Activated T-cell treated with anti-CD3 and anti-CD28 coated beads, Interleukin-2, amount 50 U/mL, for 72 hours (primary cell): ENCODE measurements at places on chromosomes 2 and 18. TPM values are rescaled to one million over a fixed set of nuclear protein-coding genes. Genes with fewer than 3 reads are reported as not detected.

DNA sequence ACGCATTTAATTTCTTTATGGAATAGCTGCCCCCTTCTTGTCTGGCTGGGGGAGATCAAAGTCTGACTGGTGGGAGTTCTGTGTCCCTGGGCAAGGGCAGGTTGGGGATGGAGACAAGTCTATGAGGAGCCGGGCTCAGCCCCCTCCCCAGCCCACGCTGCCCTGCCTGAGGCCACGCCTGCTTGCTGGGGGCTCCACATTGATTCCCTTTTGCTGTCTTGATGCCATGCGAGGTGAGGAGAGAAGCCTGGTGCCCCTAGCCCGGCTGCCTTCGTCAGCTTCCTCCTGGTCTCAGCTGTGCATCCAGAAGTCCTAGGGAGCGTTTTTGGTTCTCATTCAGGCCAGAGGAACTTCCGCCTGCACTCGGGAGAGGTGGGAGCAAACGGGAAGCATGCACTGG, 247.9 kb downstream of the NDUFA10 start:
- peaks cover 6% of the 10 kb centered on the region for H3K27me3 ChIP-seq
- no peak for DNase-seq
- no peaks in the 10 kb centered on the region for H3K36me3 ChIP-seq

DNA sequence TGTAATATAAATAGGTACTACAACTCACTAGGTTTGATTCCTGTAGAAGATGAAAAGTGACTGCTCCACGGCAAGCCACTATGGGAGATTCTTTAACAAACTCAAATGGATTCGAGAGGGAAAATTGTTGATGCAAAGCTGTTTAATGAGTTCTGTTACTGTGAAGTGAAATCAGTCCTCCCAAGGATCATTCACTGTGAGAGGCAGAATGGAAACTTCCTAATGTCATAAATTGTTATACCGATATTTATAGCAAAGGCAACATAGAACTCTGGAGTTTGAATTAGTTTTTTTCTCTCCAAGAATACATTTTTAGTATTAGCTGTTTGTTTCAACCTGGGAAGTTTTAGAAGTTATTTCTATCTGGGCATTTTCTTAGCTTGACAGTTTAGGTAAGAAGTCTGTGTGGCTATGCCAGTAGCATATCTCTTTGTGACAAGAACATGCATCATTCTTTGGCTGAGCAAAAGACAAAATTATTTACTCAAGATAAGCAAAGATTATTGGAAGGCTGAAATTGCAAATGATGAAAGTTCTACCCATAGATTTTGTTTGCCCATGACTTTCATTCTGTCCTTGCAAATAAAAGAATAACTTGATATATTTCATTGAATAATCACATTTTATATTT, 979.7 kb downstream of the DPP10 start:
- peaks cover 2% of the 10 kb centered on the region for H3K36me3 ChIP-seq
- no peak overlapping the region for H3K4me3 ChIP-seq
- H3K27ac ChIP-seq, result no peak overlapping the region
- DNase-seq, result no peak
- no peaks in the 10 kb centered on the region for H3K4me1 ChIP-seq
- no peaks in the 10 kb centered on the region for H3K27me3 ChIP-seq

- H3K27me3 ChIP-seq, result no peaks in the 10 kb centered on the region
- peak overlapping the region; percentile 62 for H3K4me3 ChIP-seq
- no peaks in the 10 kb centered on the region for H3K36me3 ChIP-seq
- DNase-seq, result peak; percentile 83
Measured at GRCh38 chr2:172461591-172462372, 34.4 kb downstream of the ITGA6 start.

The MOCOS gene
- 0.22 TPM for total RNA-seq

The RANBP2 gene
- 58.8 TPM for total RNA-seq

DNA sequence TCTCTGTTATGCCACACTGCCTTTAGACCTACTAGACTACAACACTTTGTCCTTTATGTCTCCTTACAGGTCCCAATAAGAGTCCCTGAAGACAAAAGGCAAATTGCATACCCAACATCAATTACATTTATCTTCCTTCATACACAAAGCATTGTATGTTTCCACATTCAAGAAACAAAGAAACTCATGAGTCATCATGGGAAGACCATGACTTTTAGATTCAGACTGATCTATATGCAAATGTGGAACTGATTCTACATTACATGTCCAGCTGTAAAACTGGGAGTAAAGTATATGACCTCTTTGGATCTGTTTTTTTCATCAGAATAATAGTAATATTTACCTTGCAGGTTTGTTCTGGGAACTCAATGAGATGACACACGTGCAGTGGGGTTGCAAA, 25.2 kb upstream of the HNMT start:
- no peaks in the 10 kb centered on the region for H3K27me3 ChIP-seq
- H3K36me3 ChIP-seq, result no peaks in the 10 kb centered on the region
- no peak overlapping the region for H3K27ac ChIP-seq
- no peak overlapping the region for H3K4me3 ChIP-seq

The EPG5 gene
- total RNA-seq, result 22.2 TPM

- no peaks in the 10 kb centered on the region for H3K36me3 ChIP-seq
- no peaks in the 10 kb centered on the region for H3K4me1 ChIP-seq
- no peaks in the 10 kb centered on the region for H3K27me3 ChIP-seq
- no peak overlapping the region for H3K27ac ChIP-seq
- no peak overlapping the region for H3K4me3 ChIP-seq
- no peak for DNase-seq
Measured at GRCh38 chr18:62660691-62661090, 54.6 kb upstream of the PHLPP1 start.

GRCh38 chr18:56615738-56616520, 22.5 kb downstream of the TXNL1 start:
- H3K27me3 ChIP-seq, result no peaks in the 10 kb centered on the region
- peaks cover 39% of the 10 kb centered on the region for H3K36me3 ChIP-seq
- no peak for DNase-seq
- H3K4me3 ChIP-seq, result no peak overlapping the region
- H3K27ac ChIP-seq, result peak overlapping the region; percentile 38

- H3K4me3 ChIP-seq, result no peak overlapping the region
- H3K36me3 ChIP-seq, result peaks cover 2% of the 10 kb centered on the region
- peaks cover 7% of the 10 kb centered on the region for H3K27me3 ChIP-seq
- no peak overlapping the region for H3K27ac ChIP-seq
- DNase-seq, result no peak
Measured at GRCh38 chr2:226399006-226399405, 400.6 kb downstream of the IRS1 start.

DNA sequence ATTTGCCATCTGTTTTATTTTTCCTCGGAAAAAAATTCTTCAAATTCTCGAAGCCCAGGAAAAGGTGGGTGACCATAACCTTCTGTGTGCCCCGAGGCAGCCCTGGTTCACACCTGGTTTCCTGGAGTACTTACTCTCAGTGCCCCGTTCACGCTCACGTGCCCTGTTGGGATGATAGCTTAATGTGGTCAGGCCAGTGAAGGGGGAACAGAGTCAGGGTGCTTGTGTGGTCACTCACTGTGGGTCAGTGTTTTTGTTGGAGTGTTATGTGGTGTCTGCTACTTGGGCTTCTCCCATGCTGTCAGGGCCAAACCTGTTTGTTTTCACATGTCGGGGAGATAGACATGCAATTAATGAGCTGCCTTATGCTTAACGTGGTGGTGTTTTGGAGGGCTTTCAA, 78.1 kb downstream of the MAP4K4 start:
- no peaks in the 10 kb centered on the region for H3K36me3 ChIP-seq
- peaks cover 88% of the 10 kb centered on the region for H3K4me1 ChIP-seq
- H3K27ac ChIP-seq, result no peak overlapping the region
- no peak for DNase-seq

The ASB18 gene
- total RNA-seq, result not detected

DNA sequence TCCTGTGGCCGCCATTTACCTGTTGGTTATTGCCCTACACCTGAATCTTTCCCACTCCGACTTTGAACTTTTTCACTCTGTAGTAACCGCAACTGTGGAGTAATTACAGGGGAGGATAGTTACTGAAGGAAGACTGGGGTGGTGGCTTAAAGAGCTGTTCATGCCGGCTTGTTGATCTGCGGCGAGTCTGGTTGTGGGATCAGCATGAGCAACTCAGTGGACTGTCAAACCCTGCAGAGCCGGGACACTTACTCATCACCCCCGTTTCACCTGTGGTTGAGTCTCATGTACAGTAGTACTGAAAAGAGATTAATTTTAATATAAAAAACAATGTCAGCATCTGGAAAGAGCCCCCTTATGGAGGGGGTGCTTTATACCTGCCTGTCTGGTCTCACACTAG, 2.1 kb downstream of the ASB1 start:
- no peaks in the 10 kb centered on the region for H3K27me3 ChIP-seq
- H3K36me3 ChIP-seq, result peaks cover 10% of the 10 kb centered on the region
- H3K27ac ChIP-seq, result no peak overlapping the region
- H3K4me3 ChIP-seq, result peak overlapping the region; percentile 34
- peaks cover 43% of the 10 kb centered on the region for H3K4me1 ChIP-seq

The CD302 gene
- 0.72 TPM for total RNA-seq

The CRYBA2 gene
- total RNA-seq, result not detected

The DNAJC5G gene
- total RNA-seq, result 0.31 TPM

The MAPK4 gene
- not detected for total RNA-seq

DNA sequence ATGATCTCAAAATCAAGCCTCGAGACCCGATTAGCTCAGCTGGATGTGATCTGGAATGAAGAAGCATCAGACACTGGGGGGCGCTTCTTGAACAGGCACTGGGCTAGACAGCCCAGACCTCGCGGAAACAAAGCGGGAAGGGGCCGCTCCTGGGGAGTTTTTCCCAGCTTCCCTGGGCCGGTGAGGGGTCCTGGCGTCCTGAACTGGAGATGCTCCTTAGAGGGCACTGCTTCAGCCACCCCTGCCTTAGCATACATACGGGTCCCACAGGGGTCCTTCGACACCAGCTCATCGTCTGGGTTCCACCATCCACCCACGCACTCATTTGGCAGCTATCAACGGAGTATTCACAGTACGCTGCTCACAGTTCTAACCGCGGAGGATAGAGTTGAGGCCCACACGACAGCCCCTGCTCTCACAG, 146.7 kb downstream of the TSN start:
- no peak overlapping the region for H3K27ac ChIP-seq
- DNase-seq, result no peak
- no peak overlapping the region for H3K4me3 ChIP-seq
- no peaks in the 10 kb centered on the region for H3K36me3 ChIP-seq
- H3K27me3 ChIP-seq, result no peaks in the 10 kb centered on the region

DNA sequence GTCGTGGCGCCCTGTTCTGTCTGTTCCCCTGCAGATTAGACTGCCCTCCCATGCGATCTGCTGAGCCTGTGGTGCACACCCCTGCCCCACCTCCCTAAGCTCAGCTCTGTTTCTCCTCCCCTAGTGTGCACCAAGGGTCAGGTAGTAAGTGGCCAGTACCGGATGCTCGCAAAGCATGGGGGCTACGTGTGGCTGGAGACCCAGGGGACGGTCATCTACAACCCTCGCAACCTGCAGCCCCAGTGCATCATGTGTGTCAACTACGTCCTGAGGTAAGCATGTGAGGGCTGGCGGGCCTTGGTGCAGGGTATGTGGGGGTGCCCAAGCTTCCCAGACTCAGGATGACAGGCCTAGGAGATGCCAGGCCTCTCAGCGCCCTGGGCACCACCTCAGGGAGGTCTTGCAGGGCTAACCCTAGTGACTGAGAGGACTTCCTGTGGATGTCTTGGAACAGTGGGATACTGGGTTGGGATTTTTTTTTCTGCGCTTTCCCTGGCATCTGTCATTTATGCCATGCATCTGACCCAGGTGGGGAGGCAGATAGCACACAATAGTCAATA, 78.4 kb downstream of the EPAS1 start:
- peaks cover 1% of the 10 kb centered on the region for H3K36me3 ChIP-seq
- H3K4me3 ChIP-seq, result no peak overlapping the region
- H3K4me1 ChIP-seq, result no peaks in the 10 kb centered on the region
- no peak overlapping the region for H3K27ac ChIP-seq

The ZBTB7C gene
- not detected for total RNA-seq

- H3K27me3 ChIP-seq, result no peaks in the 10 kb centered on the region
- H3K4me1 ChIP-seq, result no peaks in the 10 kb centered on the region
- H3K36me3 ChIP-seq, result peaks cover 21% of the 10 kb centered on the region
- no peak for DNase-seq
Measured at GRCh38 chr2:216235462-216235861, 126.3 kb downstream of the XRCC5 start.

- H3K4me3 ChIP-seq, result no peak overlapping the region
- no peak for DNase-seq
- H3K36me3 ChIP-seq, result no peaks in the 10 kb centered on the region
- no peaks in the 10 kb centered on the region for H3K27me3 ChIP-seq
- no peaks in the 10 kb centered on the region for H3K4me1 ChIP-seq
- no peak overlapping the region for H3K27ac ChIP-seq
Measured at GRCh38 chr2:5064687-5065086, 627.5 kb upstream of the SOX11 start.

The CYP1B1 gene
- 9.5 TPM for total RNA-seq

DNA sequence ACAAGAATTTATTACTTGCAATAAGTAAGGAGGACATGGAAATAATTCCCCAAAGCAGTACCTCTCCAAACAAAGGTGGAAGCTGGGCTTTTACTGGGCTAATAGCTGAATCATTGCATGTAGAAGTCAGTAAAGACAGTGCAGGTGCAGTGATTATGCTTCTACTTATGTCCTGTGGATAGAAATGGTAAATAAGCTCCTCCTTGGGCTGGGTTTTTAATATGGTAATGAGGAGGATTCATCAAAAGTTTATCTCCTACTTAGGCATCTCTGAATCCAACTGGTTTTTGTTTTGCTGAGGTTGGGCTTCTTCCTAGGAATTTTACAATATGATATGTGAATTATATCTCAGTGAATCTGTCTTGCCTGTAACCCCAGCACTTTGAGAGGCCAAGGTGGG, 297.4 kb upstream of the MC4R start:
- no peak overlapping the region for H3K4me3 ChIP-seq
- no peaks in the 10 kb centered on the region for H3K36me3 ChIP-seq
- no peaks in the 10 kb centered on the region for H3K4me1 ChIP-seq
- DNase-seq, result no peak
- no peak overlapping the region for H3K27ac ChIP-seq

DNA sequence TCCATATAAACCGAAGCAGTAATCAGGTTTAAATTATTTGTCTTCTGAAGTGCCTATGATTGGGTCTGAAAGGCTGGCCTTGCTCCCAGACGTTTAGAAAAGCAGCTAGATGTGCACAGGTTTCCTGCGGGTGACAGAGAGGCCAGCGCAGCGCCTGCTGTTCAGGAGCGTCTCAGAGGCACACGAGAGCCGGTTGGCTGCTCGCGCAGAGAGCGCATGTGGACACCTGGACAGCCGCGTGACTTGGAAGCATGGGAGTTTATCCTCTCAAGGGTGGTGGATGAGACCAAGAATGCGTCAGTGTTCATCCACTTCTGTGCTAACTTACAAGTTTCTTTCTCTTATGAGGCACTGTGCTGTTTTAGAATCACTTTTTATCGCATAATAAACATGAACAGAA, 303.7 kb downstream of the PTGR3 start:
- H3K27ac ChIP-seq, result no peak overlapping the region
- H3K4me3 ChIP-seq, result no peak overlapping the region
- no peaks in the 10 kb centered on the region for H3K4me1 ChIP-seq
